ENCODE measurements at places on chromosomes 2 and 18. TPM values are rescaled to one million over a fixed set of nuclear protein-coding genes. Genes with fewer than 3 reads are reported as not detected.
A peak's percentile ranks its signal among the peaks of the same experiment; 100 is the strongest.

GRCh38 chr2:98468621-98469236 is 24.1 kb downstream of the INPP4A start:
- no peak for DNase-seq

DNA sequence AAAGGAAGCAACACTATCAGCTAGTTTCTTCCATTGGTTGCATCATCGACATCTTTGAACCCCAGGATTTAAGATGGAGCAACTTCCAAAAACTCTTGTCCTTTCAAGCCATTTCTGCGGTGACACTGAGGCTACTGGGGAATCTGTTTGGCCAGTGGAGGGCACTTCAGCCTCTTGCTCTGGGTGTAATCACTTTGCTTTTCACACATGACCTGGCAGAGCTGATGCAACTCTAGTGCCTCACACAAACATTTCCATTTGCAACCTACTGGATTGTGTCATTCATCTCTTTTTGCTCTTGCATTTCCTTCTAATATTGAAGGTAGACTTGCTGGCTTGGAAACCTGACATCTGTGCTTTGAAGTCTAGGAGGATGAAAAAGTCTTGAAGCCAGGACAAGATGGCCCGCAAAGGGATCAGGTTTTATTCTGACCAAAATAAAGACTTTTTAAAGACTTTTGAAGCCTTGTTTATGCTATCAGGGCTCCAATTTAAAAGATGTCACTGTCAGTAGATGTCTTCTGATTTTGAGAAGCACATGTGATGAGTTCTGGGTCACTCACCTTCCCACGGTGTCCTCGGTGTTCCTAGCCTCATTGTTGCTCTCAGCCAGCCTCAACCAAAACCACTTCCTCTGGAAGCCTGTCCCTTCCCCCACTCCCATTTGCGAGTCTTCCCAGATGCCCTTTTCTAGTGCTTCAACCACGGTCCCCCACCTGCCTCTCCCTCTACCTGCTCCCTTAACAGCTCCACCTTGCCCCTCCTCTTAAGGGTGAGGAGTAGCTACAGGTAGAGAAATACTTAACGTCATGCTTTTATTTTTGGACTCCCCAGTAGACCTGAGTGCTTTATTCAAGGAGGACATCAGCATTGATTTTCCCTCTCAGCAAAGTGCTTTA is 69.7 kb upstream of the KCNE4 start:
- DNase-seq: peak; percentile 59

DNA sequence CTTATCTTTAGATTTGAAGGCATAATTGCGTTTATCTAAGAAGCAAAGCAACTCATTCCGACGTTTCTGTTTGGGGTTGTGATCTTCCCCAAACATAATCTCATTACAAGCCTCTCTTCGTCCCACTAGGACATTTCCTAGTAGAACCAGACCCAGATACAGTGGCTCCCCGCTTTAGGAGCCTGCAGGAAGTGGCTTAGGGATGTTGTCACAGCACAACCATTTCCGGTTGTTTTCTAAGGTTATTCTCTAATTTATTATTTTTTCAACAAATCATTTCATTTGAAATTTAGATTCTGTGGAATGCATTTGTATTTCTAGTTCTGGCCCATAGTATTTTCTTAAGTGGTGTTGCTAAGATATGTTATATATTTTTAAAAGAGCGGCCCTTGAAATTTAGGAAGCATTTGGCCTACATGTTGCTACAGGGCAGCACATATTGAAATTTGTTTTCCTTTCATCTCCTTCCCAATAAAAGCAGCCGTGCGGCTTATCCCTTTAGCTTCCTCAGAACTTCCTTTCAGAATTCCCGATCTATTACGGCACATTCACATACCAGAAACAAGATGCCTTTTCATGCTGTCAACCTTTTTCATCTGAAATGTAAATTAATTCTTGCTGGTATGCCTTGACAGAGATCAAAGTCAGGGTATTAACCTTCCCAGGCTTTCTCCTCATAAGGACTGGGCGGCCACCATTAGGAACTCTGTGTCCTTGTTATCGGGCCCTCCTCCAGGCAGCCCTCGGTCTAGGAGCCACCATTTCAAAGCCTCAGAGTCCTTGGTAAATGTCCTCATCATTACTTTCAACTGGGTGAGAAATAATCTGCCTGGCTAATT is 210.9 kb upstream of the SP5 start:
- DNase-seq: no peak

GRCh38 chr2:162710287-162710890 is 128.2 kb downstream of the KCNH7 start:
- DNase-seq: peak; percentile 18

- DNase-seq: no peak
These were observed 45.6 kb upstream of the ODC1 start for GRCh38 chr2:10493634-10494281.

- peak; percentile 68 for DNase-seq
These were observed 38.6 kb upstream of the NCOA1 start for GRCh38 chr2:24452502-24452885.

The REEP1 gene
- polyA plus RNA-seq: 104 TPM

The CHST10 gene
- polyA plus RNA-seq: 16.4 TPM
